ENCODE measurements at places on chromosomes 5 and 9.

DNA sequence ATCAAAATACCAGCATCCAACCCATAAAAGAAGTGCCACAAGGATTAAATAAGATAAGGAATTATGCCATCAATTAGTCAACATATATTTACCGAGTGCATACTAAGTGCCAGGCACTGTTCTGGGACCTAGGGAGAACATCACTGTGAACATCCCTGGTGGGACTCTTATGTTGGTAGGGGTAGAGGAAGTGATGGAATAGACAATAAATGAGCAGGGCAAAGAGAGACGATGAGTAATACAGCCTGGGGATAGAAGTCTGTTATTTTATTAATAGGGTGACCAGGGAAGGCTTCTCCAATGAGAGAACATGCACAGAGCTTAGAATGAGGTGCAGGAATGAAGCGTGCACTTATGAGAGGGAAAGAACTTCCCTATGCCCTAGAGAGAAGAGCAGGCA lies 47.4 kb upstream of the VLDLR start:
- DNase-seq: no peak

DNA sequence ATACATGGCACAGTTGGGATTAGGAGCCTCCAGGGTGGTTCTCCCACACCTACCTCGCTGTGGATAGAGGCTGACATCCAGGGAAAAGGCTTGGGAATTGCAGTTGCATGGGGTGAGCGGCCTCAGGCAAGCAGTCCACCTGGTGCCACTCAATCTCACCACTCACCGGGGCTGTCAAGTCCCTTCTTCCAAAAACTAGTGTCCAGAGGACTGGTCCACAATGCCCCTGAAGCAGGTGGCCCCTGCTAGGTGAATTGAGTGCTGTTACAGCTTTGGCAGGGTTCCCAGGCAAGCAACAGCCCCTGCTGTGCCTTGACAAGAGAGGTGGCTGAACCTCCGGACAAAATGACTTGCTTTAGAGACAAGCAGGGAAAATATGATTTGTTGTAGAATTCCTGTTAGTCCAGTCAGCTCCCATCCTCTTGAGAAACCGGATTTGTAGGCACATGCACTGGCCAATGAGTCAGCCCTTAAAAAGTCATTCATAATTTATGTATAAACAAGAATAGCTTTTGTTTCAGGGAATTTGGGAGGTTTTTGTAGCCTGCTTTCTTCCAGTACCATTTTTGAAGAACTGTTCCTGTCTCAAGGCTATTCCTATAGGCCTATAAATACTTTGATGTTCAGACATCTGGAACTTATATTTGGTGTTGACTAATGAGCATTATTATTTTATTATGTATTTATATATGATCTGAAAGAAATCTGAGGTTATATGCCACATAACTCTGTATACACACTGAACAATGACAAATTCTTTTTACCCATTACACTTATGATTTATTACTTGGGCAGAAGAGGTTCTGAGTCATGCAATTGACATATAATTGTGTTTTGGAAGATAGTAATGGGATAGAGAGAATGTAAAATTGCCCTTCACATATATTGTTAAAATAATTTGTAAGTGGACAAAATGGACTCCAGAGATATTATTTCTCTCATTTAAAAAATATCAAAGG lies 411.1 kb downstream of the ACTL7B start:
- DNase-seq: no peak

DNA sequence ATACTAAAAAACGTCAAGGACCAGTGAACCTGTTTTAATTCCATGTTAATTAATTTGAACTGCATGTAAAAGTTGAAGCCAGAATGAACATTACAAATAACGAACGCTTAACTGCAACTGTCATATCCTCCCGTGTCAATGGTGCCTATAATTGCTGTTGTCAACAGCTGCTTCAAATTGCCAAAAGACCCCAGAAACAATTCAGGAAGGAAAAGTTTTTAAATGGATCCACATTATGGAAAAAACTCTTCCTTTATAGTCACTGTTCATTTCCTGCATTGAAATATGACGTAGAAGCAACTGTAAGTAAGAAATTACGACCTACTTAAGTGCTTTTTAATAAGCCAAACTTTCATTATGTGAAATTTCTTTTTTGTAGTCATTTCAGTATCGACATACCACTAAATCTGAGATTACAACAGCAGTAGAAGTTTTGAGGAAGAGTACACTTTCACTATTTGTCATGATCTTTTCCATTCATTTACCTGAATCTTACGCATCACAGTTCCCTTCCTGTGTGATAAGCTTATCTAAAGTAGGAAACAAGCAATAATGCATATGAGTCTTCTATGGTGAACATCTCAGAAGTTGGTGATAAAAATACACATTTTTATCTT lies 37.8 kb downstream of the MEF2C start:
- DNase-seq: no peak

DNA sequence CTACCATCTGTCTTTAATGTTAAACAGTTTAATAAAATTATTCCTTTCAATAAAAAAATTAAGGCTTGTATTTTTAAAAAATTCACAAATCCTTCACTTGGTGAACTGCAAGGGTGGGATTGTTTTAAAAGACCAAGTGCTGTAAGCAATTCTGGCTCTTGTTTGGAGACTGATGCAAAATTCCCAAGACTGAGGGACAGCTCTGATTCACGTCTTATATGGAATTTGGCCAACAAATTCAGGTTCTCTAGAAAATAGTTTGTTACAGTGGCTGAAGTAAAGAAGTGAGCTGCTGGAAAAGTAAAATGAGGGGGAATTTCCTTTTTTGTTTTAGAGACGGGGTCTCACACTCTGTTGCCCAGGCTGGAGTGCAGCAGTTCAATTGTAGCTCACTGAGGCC lies 58.3 kb downstream of the PRELID2 start:
- DNase-seq: no peak

GRCh38 chr9:105994970-105995369 lies 300.6 kb downstream of the TMEM38B start:
- no peak for DNase-seq

- no peak for DNase-seq
Measured at GRCh38 chr5:121285801-121286521, 565.7 kb upstream of the FTMT start.
